Suppressor macrophage treated with lipopolysaccharide for 1 hour (primary cell): ENCODE measurements at places on chromosomes 13 and 19.

GRCh38 chr13:99265821-99266426 lies 7.7 kb upstream of the GPR18 start:
- peak; percentile 78 for DNase-seq

- no peak for DNase-seq
Measured at GRCh38 chr19:3949997-3950859, 17.4 kb downstream of the NMRK2 start.

DNA sequence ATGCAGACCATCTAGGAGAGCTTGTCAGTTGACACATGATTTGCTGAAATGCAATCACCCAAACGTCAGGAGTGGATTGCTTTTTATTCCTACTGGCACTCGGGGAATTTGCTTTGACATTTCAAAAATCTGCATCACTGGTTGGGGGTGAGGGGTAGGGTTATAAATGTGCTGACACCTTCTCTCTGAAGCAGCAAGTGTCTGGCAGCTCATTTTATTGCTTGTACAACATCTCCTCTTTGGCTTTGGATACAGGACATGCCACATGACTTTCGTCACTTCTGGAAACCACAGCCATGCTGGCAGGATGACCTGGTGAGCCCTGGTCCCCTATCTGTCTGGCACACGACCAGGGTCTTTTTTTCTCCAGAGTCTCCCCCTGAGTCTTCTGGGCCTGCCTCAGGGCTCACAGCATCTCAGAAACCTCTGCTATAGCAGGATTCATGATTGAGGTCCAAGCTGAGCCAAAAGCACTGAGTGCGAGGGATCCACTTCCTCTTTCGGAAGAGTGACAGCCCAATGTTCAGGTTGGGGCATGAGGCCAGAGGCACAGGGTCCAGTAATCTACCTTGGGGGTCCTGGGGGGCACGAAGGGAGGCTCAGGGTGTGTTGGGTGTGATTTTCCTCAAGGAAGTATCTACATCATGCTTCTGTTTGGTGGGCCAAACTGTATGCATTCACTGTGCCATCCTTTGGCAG lies 60.1 kb downstream of the HSPH1 start:
- no peak for DNase-seq

DNA sequence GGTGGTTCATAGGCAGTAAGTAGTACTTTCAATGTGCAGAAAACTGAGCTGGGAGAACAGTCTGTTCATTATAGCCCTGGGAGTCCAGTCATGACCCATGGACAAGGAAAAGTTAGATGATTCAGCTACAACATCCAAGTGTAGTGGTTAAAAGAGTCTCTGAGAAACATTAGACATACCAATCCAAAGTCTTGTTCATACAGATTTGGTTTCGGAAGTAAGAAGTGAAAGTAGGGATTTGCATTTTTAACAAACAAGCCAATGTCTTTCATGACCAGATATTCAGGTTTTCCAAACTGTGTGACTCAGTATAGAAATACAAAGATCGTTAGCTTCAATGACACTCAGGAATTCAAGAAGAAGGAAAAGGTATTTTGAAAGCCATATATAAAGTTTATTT lies 345.3 kb downstream of the SLITRK1 start:
- DNase-seq, result no peak

GRCh38 chr19:54606891-54607784 lies 13.7 kb downstream of the LILRA1 start:
- DNase-seq, result peak; percentile 92

- DNase-seq, result peak; percentile 82
Measured at GRCh38 chr19:5131031-5131505, 162.2 kb downstream of the KDM4B start.

GRCh38 chr19:6713773-6714692 lies 6.4 kb downstream of the C3 start:
- no peak for DNase-seq

DNA sequence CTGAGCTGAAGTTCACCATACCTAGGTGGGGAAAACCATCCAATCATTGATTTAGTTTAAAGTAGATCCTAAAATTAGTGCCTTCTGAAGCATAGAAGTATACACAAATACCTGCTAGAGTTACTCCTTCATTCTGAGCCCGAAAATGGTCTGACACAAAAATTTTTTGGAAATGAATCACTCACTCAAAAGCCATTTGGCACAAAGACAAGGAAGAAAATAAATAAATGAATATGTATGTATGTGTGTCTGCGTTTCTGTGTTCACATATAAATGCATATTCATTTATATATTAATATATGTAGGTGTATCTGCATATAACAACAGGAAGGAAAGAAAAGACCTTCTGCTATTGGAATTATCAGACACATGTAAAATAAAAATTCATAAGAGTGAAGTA lies 614.4 kb upstream of the PCDH9 start:
- no peak for DNase-seq

DNA sequence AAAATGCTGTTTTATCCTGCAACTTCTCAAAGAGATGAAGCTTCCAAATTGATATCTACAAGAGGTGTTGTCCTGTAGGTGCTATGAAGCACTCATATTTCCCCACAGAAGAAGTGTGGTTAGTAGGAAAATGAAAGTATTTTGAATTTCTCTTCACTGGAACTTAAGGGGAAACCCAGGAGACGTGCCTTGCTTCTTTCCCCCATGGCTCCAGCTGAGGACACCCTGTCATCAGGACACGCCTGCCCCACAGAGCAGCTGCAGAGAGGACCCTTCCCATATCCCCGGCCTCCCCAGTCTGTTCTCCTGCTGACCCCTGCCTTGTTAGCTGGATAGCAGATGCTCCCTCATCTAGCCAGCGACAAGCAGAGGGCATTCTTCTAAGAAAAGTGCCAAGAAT lies 371.3 kb downstream of the COG6 start:
- DNase-seq, result no peak

DNA sequence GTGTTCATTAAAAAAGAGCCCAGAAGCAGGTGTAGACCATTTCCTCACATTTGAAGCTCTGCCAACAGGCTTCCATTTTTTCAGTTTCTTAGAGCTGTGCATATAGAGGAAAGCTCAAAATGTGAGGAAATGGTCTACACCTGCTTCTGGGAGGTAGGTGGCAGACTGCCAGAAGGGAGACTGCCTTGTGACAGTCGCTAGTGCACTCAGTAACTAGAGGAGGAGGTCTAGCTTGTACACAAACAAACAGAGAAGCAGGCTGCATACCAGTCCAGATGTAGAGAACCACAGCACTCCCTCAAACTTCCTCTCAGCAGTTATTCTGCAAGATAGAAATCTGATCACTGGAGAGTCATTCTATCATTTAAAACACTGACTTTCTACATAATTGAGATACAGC lies 800.2 kb downstream of the EFNB2 start:
- no peak for DNase-seq
